ENCODE measurements at places on chromosomes 7 and 10.

GRCh38 chr10:69216577-69217118 is 3.5 kb upstream of the HKDC1 start:
- no peak for DNase-seq

- no peak for DNase-seq
Measured at GRCh38 chr10:12501324-12501723, 152.0 kb downstream of the CAMK1D start.

DNA sequence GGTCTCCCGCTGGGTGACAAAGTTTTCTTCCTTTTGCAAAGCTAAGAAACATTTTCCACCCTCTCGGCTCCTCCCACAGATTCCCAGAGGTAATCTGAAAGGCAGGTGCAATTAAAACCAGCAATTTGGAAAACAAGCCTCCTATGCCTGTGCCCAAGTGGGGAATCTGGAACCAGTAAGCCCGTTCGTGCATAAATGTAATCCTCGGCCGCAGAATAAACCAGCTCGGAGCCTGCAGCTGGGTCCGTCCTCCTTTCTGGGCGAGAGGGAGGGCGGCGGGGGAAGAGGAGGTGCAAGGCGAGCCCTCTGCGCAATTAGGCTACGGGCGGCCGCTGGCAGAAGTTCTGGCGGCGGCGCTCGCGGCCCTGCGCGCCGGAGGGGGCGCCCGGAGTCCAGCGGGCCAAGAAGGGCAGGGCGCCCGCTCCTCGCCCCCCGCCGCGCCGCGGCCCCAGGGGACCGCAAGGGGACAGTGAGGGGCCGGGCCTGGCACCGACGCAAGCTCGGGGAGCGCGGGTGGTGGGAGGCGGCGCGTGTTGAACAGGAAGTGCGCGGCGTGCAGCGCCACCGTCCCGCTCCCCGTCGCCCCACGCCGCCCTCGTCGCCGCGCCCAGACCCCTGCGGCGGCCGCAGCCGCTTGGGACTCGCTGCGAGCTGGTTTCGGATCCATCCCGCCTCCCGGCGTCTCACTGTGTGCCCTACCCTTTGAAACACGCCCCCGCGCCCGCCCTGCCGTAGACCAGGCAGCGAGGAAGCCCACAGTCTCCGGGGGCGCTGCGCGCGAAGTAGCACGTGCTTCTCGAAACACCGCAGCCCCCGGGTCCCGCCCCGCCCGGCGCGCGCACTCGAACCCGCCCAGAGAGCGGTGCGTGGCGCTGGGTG is at the start of gene PRKAG2:
PRKAG2 (minus strand) TSS at position 217 of the 879 bp plus-strand sequence. CDS start 495 bp downstream, outside the sequence.
- DNase-seq: peak; percentile 25

GRCh38 chr10:79068562-79069324 is at the start of gene ZMIZ1:
TSS of gene ZMIZ1 (plus strand) at chr10:79068966. CDS start at chr10:79201633, 132,667 bp downstream.
- DNase-seq: peak; percentile 93

DNA sequence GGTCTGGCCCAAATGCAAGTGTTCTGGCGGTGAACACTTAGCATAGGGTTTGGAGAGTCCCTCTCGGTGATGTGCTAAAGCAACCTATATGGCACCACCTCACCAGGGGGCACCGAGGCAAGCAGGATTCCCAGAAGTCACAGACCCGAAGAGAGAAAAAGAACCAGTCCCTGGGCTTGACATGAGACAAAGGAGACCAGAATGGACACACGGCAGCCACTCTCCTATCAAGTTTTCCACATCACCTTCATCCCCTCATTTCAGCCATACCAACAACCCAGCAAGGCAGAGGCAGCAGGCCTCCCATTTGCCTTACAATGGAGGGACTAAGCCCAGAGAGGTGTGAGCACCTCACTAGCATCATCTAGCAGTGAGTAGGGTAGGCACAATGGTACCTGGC is 19.7 kb downstream of the GPRIN2 start:
- DNase-seq: no peak

- peak; percentile 44 for DNase-seq
Measured at GRCh38 chr10:49164559-49165188, 23.5 kb downstream of the TMEM273 start.

Measured in fibroblast of the aortic adventitia (primary cell).